ENCODE measurements at places on chromosomes 11 and 22. TPM values are rescaled to one million over a fixed set of nuclear protein-coding genes. Genes with fewer than 3 reads are reported as not detected.

The CTTN gene
- 0.14 TPM for total RNA-seq

The SHANK3 gene
- 0.06 TPM for total RNA-seq

The TNNT3 gene
- total RNA-seq = 16.7 TPM

The LRP4 gene
- not detected for total RNA-seq

The FXYD6 gene
- 0.31 TPM for total RNA-seq

The LMO1 gene
- not detected for total RNA-seq

The TRIM51 gene
- not detected for total RNA-seq

The KIAA0930 gene
- 41.9 TPM for total RNA-seq

The CD151 gene
- total RNA-seq = 37.4 TPM

The MS4A6E gene
- total RNA-seq = not detected

The OR51E2 gene
- not detected for total RNA-seq

The KRTAP5-8 gene
- total RNA-seq = not detected

All from activated naive CD8-positive, alpha-beta T cell treated with anti-CD3 and anti-CD28 coated beads, Interleukin-2, amount 10 ng/mL, durations not matched to agents 7 days and 5 days (primary cell).